ENCODE measurements at places on chromosomes 11 and 22. TPM values are rescaled to one million over a fixed set of nuclear protein-coding genes. Genes with fewer than 3 reads are reported as not detected.

Gene OR52H1
- total RNA-seq, result not detected

Gene IGF2
- total RNA-seq, result 0.27 TPM

Gene NCR3LG1
- total RNA-seq, result 6.6 TPM

Gene RBM4B
- total RNA-seq, result 8.1 TPM

Gene NUCB2
- 32.5 TPM for total RNA-seq

Gene B4GALNT4
- 1.1 TPM for total RNA-seq

GRCh38 chr11:112614605-112615004 lies 346.6 kb upstream of the NCAM1 start:
- DNase-seq, result no peak

- DNase-seq, result no peak
Measured at GRCh38 chr11:57179681-57180080, 2.1 kb upstream of the LRRC55 start.

- DNase-seq, result no peak
Measured at GRCh38 chr11:25612806-25613205, 719.1 kb upstream of the ANO3 start.

GRCh38 chr11:132055296-132055695 lies 684.9 kb downstream of the NTM start:
- no peak for DNase-seq

Measured in SK-MEL-5 (cell line).